Stimulated activated CD4-positive, alpha-beta T cell treated with anti-CD3 and anti-CD28 coated beads, Interleukin-12 subunit alpha, Interleukin-12 subunit beta, amount 100 ng/mL, for 4 hours (primary cell): ENCODE measurements at places on chromosomes 7 and 10.

DNA sequence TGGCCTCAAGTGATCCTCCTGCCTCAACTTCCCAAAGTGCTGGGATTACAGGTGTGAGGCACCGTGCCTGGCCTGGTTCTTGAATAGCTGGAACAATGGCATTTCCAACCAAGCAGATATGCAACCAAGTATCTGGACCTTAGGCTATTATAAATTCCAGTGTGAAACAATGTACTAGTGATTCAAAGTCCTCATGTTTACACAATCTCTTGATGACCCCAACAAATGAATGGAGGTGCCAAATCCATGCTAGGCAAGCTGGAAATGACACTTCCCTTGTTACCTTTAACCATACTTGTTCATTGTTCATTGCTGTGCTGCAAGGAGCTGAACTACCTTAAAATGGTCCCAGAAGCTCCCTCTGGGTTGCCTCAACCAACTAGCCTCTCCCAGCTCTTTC is 282.2 kb upstream of the KLF14 start:
- no peak for DNase-seq

DNA sequence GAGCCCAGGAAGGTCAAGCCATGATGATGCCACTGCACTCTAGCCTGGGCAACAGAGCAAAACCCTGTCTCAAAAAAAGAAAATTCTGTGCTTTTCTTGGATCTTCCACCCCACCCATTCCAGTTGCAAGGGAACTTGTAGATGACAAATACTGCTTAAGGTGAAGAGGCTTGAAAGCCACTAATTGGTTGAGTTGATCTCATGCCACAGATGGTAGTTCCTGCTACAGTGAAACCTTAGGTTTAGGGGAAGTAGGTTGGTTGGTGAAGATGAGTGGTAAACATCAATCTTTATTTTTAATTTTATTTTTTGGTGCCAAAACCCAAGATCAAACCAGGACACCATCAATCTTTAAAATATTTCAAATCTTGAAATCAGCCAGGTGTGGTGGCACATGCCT is 2.9 kb upstream of the GDI2 start:
- DNase-seq: no peak

DNA sequence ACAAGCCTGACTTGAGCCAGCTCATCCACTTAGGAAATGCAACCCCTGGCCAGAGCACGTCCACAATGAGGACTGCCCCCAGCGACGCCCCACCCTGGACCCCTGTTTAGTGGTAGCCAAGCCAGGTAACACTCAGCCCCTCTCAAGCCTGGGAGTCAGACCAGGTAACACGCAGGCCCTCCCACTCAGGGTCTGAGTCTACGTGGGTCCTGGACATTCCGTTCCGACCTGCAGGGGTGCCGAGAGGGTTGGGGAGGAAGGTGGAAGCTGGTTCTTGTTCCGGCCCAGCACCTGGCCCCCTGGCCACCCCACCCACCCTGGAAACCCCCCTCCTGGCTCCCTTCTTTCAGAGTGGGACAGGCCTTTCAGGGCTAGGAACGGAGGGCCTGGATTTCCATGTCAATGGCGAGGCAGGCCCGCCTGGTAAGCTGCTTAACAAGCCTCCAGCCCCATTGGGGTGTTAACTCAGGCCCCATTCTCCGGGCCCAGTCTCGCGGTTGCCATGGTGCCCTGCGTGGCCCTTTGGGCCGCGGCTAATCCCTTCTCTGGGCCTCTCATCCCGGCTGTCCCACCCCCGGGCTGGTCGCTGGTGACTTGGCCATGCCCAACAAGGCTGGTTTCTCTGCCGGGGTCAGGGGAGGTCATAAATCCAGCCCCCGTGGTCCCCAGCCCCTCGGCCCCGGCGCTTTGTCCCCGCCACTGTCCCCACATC is 19.7 kb upstream of the LFNG start:
- no peak for DNase-seq

DNA sequence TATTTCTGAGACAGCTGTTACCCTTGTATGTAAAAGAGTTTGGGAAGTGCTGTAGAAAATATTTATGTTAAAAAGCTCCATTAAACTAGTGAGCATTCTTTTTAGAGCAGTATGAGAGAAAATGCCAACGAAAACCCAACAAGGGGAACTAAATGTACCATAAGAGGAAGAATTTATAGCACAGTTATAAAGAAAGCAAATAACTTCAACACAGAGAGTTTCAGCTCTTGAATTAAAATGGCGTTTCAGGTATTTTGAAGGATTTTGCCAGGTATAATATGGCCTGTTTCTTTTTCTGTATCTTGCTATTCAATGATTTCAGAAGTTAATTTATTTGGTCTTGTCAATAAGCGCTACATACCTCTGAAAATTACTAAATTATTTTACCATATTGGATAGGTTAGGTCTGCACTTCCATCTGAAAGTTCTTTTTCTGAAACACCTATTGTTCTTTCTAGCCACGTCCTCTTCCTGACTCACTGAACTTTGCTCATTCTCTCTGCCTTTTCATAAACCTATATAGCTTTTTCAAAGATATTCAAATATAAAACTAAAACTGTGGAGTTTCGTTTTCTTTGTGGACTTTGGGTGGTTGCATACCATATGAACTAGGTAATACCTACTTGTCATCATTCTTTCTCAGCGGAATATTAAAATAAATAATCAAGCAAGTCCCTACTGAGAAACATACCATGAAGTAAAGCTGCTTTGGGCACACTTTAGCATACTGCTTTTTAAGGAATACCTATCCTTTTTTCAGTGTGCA is 136.1 kb downstream of the SEMA3A start:
- no peak for DNase-seq

DNA sequence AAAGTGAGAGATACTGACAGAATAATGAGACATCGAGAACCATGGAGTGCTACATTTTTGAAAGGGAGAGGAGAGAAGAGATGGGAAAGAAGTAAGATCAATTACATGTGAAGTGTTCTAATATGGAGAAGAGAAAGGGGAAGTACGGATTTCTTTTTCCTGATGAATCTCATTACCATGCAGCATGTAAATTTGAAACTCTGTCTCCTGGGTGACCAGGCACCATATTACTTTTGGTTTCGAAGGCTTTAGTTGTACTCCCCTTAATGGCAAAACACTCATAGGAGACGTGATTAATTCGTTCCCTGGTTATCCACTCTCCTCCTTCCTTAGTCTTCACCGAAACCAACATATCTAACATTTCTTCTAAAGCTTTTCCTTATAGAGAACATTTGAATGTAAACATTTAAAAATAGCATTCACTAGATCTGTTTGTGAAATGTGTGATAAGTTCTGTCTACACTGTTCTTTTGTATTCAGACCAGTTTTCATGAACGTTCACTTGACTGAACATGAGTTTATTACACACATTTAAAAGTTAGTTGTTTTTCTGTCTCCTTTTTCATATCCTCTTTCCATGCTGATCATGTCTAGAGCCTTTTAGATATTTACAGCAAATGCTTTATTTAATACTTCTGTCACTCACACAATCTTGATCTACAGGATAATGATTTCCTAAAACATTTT is 80.2 kb upstream of the MSRB2 start:
- no peak for DNase-seq

- DNase-seq: no peak
Observed at GRCh38 chr10:78929541-78929940, 139.2 kb upstream of the ZMIZ1 start.

- no peak for DNase-seq
Observed at GRCh38 chr10:37854626-37855025, 2.8 kb downstream of the ZNF248 start.

GRCh38 chr7:7934945-7935344 is 33.7 kb upstream of the GLCCI1 start:
- DNase-seq: no peak

DNA sequence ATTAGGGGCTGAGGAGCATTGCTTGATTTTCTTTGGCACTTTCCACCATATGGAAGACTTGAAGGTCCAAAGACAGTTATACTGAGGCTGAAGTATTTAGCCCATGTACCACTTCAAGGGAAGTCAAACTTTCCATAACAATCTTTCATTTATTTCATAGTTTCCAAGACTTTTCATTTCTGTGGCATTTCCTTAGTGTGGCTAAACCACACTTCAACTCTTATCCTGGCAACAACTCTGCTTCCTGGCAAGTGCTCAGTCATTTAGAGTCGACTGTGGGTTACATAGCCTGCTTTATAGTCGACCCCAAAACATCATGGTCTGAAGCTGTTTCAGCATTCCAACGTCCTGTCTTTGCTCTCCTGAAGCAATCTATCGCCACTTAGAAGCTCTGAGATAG is 343.0 kb upstream of the SEMA3D start:
- no peak for DNase-seq

DNA sequence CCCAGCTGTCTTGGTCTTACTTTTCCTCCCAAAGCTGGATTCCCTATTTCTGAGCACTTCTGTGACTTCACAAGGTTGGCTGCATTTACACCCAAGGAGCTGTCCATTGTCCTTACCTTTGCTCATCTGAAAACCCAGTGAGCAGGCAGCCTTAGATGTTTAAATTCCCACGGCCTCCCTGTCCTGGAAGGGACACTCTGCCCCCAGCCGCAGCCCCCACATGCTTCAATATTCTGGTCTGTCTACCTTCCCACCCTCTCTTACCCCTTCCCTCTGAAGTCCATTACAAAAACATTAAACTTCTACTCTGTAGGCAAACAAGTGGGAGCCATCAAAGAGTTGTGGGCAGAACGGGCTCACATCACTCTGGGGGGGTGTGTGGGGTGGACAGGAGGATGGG is 73.8 kb upstream of the EFCAB10 start:
- DNase-seq: no peak

DNA sequence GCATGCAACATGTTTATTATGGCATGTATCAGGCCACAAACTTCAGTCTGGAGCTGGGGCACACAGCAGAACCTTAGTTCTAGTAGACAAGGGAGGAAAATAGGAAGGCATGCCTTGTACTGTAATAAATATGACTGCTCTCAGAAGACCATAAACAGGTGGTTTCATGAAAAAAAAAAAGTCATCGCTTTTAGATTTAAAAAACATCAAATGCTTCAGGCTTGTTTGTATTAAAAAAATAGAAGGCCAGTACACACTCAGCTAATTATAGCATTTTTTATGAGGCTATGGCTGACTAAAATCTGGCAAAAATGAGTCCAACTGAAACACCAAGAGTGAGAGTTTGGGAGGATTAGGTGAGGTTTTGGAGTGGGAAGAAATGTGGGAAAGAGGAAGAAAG is 204.1 kb downstream of the JAZF1 start:
- DNase-seq: no peak

GRCh38 chr10:72605122-72605521 is 20.8 kb downstream of the MICU1 start:
- DNase-seq: no peak

- no peak for DNase-seq
Observed at GRCh38 chr10:43863859-43864591, 215.3 kb upstream of the ZNF32 start.

- no peak for DNase-seq
Observed at GRCh38 chr10:2548071-2548470, 519.3 kb upstream of the PFKP start.
